GOT3 (cell line): ENCODE measurements at places on chromosomes 6 and 20.

- DNase-seq: no peak
Measured at GRCh38 chr6:127299522-127300240, 33.0 kb downstream of the RNF146 start.

DNA sequence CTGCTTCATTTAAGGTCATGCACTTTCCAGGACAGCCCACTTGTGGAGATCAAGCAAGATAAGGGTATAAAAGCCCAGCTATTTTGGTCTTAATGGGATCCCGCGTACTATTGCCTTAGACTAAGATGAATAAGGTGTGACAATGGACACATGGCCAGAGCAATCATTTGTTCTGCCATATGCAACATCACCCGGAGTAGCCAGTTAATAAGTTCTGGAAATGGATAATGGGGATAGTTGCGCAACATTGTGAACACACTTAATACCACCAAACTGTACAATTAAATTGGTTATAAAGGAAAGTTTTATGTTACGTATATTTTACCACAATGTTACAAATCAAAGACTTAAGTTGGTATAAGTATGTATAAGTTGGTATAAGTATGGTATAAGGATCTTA, 674.5 kb downstream of the HDGFL1 start:
- DNase-seq: no peak

GRCh38 chr6:89433252-89434149, 549 bp downstream of the ANKRD6 start:
- no peak for DNase-seq

- no peak for DNase-seq
Measured at GRCh38 chr6:47203266-47203937, 106.3 kb downstream of the TNFRSF21 start.

DNA sequence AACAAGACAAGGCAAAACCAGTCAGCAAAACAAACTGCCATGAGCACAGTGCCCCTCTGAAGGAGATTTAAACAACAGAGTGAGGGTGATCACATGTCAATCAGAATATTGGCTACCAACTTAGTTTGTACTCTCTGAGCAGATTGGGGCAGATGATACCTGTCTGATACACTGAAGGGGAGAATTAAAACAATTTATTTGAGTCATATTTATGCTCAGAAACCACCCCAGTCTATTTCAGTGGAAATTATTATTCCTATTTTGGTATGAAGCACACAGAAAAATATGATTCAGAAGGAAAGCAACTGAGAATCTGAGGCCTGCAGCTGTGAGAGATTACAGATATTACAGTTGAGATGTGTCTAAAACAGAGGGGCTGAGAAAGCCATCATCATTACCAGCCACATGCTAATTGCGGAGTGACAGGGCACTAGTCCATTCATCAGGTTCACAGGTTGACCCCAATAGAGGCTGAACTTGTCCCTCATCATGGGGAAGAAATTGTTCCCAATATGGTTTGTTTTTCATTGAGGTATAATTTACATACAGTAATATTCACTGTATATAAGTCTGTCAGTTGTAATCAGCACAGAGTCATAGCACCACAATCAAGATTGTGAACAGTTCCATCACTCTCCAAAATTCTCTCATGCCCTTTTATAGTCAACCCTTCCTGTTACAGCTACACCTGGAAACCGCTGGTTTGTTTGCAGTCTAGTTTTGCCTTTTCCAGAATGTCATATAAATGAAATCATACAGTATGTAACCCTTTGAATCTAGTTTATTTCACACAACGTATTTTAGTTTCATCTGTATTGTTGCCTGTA, 134.5 kb downstream of the AKAP7 start:
- no peak for DNase-seq

- no peak for DNase-seq
Measured at GRCh38 chr6:89655122-89655521, 16.6 kb upstream of the LYRM2 start.

GRCh38 chr6:36296240-36296639, 26.4 kb downstream of the PNPLA1 start:
- DNase-seq: no peak
